ENCODE measurements at places on chromosomes 6 and 20.

DNA sequence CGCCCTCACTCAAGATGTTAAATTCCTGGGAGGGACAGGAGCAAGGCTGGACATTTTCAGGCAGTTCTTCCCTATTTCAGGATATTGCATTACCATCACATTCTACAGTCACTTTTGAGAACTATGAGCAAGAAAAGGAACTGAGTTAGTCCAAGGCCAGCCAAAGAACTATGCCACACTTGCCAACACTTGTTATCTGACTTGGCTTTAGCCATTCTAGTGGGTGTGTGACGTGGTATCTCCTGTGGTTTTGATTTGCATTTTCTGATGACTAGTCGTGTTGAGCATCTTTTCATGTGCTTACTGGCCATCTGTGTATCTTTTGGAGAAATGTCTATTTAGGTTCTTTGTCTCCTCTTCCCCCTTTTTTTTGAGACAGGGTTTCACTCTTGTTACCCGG, 12.0 kb downstream of the XRN2 start:
- DNase-seq, result no peak

GRCh38 chr6:167108278-167108677, 14.6 kb upstream of the CCR6 start:
- no peak for DNase-seq

DNA sequence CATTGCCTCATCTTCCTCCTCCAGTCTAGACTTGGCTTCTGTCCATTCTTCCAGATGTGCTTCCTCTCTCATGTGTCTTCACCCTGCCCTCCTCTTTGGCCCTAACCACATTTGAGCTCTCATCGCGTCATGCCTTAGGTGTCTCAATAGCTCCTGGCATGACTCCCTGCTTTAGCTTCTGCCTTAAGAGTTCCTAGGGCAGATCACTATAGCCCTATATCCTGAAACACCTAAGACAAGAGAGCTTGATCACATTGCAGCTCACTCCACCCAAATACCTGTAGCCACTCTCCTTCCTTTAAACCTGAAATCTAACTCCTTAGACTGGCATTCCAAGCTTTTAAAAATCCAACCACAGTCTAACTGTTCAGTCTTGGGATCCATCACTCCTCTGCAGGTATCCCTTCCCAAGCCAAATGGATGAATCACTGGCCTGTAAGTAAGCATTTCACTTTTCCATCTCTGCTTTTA, 69.0 kb upstream of the STXBP5 start:
- peak; percentile 77 for DNase-seq

DNA sequence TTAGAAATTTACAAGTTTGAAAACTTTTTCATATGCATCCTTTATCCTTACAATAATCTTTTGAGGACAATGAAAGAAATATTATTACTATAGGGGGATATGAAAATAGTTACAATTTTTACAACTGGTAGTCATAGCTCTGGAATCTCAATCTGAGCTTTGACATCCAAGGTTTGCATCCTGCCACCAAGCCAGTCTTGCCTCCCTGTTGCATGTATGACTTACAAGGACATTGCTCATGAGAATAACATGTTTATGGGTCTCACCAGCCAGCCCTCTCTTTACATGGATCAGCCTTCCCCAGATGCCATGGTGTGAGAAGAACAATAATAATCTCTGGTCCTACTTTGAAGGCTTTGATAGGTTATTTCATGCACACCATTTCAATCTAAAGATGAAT, 67.5 kb downstream of the THEMIS start:
- no peak for DNase-seq

DNA sequence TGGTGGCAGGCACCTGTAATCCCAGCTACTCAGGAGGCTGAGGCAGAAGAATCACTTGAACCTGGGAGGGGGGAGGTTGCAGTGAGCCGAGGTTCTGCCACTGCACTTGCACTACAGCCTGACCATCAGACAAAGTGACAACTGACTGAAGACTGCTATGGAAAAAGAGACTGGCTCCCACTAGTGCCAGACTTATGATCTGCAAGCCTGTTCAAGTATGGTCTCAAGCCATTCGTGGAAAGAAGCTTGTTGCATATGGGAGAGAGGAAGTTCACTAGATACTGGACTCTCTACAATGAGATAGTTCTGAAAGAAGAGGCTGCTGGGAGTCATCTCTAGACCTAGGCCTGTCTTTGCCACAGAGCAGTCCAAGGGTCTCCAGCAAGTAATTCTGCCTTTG, 26.7 kb downstream of the MDN1 start:
- no peak for DNase-seq

DNA sequence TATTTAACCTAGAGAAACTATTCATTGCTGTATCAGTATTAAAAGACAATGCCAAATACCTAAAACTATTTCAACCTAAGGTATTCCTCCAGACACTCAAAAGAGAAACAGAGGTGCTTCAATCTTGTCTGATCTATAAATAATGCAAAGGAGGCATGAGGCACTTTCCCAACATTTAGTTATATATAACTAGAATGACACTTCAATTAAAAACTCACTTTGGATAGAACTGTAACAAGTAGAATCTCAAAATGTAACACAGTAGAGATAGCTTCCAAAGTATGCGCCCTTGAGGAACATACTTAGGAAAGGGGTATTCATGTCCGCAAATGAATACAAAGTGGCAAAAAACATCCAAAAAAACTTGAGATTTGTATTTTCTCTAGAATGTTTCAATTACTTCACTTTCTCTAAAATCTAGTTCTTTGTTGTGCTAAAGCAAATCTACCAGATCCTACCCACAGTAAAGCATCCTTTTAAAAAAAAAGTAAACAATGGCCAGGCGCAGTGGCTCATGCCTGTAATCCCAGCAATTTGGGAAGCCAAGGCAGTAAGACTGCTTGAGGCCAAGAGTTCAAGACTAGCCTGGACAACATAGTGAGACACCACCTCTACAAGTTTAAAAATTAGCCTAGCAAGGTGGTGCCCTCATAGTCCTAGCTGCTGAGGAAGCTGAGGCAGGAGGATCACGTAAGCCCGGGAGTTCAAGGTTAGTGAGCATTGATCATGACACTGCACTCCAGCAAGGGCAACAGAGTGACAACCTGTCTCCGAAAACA, 10.3 kb downstream of the SYNCRIP start:
- DNase-seq, result no peak

DNA sequence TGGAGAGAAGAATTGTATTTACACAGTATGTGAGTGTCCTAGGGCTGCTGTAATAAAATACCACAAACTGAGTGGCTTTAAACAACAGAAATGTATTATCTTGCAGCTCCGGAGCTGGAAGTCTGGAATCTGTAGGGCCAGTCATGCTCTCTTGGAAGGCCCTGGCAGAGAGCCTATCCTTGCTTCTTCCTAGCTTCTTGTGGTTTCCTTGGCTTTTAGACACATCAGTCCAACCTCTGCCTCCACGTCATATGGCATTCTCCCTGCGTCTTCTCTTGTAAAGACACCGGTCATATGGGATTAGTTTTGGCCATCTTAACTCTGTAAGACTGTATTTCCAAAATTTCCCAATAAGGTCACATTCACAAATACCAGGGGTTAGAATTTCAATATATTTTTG, 10.8 kb downstream of the FNDC1 start:
- DNase-seq, result no peak

DNA sequence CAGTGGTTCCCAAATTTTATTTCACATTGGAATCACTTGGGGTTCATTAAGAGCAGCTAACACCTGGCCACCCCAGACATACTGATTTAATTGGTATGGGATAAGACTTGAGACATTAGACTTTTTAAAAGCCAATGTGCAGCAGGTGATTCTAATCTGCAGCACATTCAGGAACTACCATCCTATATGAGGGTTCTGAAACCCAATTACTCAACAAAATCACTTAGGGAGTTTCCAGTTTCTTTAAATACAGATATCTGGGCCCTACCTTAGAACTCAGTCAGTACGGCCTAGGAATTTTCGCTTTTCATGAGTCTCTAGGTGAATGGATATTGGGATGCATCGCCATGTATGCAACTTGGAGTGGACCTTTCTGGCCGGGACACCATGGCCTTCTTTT, 24.0 kb upstream of the L3MBTL3 start:
- no peak for DNase-seq

DNA sequence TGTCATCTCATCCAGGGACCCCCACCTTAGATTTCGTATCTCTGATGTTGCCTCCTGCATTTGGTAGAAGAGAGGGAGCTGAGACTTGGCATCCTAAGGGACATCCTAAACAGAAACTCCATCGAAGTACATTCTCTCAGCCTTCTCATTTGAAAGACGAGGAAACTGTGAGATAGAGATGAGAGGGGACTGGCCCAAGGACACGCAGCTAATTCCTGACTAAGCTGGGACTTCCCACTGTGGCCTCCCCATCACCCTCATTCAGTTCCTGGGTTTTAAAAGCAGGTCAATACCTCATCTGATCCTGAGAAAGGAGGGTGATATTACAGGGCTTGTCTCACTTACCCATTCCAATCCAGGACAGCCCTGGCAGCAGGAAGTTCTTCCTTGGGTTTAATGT, 855 bp upstream of the WFDC5 start:
- DNase-seq, result no peak

GRCh38 chr6:27752038-27752885, 159.9 kb downstream of the OR2B2 start:
- DNase-seq, result peak; percentile 47

DNA sequence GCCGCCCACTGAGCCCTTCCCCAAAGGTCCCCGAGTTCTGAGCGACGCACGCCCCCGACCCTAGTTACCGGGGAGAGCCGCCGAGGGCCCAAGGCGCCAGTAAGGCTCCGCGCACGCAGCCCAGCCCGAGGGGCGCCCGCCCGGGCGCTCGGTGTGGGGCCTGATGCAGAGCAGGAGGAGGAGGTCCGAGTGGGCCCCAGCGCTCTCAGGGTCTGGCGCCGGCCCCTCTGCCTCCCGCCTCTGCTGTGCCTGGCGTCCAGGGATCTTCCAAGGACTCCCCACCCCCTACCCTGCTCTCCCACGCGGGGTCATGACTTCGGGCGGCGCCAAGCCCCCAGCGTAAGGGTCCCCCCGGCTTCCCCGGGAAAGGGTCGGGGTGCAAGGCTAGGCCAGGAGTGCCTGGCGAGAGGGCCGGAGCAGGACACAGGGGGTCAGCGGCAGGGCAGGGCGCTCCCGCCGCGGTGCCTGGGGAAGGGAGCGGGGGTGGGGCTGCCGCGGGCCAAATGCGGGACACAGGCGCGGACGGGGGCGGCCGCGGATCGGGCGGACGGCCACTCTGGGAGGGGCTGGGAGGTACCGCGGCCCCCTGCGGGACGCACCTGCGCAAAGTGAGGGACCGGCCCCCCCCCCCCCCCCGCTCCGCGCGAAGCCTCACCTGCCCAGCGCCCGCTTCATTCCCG, 637 bp downstream of the ABHD12 start:
- DNase-seq, result no peak

- no peak for DNase-seq
Observed at GRCh38 chr20:35663516-35664465, 909 bp downstream of the CPNE1 start.

DNA sequence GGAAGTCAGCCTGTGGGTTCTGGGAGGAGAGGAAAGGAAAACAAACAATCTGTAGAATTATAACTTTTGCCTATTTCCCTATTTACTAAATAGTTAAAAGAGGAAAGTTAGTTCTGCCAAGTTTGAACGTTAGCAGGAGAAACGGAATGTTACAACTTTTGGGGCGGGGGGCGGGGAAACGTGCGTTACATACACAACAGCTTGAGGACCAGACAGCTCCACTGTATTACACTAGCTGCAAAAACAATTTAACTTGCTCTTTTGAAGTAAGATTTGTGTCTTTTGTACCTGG, 498 bp upstream of the PRDM1 start:
- no peak for DNase-seq

DNA sequence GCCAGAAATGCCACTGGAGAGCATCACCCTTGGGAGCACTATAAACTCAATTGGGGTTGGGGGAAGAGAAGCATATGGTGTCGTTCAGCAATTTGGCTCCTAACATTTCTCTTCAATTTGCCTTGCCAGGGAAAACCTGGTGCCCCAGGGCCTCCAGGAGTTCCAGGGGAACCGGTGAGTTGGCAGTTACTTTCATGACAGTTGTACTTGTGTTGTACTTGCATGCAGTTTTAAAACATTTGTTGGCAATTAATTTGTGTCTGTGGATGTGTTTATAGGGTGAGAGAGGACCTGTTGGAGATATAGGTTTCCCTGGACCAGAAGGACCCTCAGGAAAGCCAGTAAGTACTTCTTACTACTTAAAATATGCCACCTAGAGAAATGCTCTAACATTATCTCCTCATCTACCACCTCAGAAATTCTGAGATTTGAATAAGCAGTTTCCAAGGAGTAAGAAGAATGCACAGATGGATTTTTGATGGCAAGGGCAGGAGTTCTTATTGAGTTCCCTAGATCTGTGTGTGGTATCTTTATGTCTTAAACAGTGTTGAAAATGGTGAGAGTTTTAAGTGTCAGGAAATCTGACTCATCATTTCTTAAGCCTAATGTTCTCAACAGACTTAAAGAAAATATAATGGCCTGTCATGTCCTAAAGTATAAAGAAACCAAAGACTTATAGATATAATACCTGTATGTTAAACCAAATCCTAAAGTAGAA, 122.5 kb downstream of the COL9A1 start:
- DNase-seq, result no peak

DNA sequence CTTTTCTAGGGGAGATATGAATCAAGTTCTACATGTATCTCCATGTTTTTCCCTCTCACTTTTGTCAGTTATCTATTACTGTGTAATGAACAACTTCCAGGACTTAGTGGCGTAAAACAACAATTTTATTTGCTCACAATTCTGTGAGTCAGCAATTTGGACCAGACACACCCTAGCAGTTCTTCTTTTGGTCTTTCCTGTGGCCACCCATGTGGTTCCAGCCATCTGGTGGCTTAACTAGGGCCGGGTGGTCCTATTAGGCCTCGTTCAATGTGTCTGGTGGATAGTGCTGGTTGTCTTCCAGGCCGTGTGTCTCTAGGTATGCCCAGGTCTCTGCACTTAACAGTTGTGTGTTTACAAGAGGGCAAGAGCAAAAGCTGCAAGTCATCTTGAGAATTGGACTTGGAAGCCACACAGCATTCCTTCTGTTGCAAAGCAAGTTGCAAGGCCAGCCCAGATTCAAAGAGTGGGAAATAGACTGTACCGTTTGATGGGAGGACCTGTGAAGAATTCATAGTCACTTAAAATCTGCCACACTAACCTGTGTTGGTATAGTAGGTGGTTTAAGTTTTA, 20.8 kb upstream of the SLC35D3 start:
- no peak for DNase-seq

GRCh38 chr6:149132336-149132735, 185.2 kb upstream of the TAB2 start:
- no peak for DNase-seq

GRCh38 chr20:49283703-49284625, 6.1 kb upstream of the ZNFX1 start:
- no peak for DNase-seq
